ENCODE measurements at places on chromosomes 4 and X.
A peak's percentile ranks its signal among the peaks of the same experiment; 100 is the strongest.

DNA sequence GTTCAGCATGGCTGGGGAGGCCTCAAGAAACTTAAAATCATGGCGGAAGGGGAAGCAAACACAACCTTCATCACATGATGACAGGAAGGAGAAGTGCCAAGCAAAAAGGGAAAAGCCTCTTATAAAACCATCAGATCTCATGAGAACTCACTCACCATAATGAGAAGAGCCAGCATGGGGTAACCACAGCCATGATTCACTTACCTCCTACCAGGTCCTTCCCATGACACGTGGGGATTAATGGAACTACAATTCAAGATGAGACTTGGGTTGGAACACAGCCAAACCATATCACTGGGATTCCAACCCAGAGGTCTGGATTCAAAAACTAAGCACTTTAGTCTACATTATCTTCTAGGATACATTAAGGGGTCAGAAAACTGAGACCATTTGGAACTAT lies 609.6 kb upstream of the SPANXN1 start:
- no peak overlapping the region for H3K4me3 ChIP-seq
- no peaks in the 10 kb centered on the region for H3K36me3 ChIP-seq
- no peak overlapping the region for H3K27ac ChIP-seq
- no peak for DNase-seq
- H3K27me3 ChIP-seq, result no peaks in the 10 kb centered on the region
- no peaks in the 10 kb centered on the region for H3K4me1 ChIP-seq

- no peak for DNase-seq
- H3K27me3 ChIP-seq, result no peaks in the 10 kb centered on the region
- no peak overlapping the region for H3K4me3 ChIP-seq
- H3K27ac ChIP-seq, result no peak overlapping the region
Measured at GRCh38 chr4:24001486-24002329, 111.9 kb upstream of the PPARGC1A start.

DNA sequence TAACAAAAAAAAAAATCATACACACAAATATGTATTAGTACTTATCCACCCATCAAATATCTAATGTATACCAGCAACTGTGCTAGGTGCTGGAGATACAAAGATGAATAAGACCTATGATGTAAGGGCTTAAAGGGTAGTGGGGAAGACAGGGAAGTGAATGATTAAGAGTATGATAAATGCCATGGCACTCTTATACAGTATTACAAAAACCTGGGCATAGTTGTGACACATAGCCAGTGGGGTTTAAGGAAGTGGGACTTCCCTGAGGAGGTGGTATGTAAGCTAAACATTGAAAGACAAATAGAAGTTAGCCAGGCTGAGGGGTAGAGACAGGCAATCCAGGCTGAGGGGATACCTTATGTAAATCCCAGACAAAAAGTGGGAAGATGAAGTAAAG lies 23.5 kb downstream of the CHM start:
- H3K27ac ChIP-seq, result no peak overlapping the region
- H3K4me3 ChIP-seq, result no peak overlapping the region
- H3K27me3 ChIP-seq, result no peaks in the 10 kb centered on the region
- peaks cover 5% of the 10 kb centered on the region for H3K4me1 ChIP-seq
- no peak for DNase-seq

DNA sequence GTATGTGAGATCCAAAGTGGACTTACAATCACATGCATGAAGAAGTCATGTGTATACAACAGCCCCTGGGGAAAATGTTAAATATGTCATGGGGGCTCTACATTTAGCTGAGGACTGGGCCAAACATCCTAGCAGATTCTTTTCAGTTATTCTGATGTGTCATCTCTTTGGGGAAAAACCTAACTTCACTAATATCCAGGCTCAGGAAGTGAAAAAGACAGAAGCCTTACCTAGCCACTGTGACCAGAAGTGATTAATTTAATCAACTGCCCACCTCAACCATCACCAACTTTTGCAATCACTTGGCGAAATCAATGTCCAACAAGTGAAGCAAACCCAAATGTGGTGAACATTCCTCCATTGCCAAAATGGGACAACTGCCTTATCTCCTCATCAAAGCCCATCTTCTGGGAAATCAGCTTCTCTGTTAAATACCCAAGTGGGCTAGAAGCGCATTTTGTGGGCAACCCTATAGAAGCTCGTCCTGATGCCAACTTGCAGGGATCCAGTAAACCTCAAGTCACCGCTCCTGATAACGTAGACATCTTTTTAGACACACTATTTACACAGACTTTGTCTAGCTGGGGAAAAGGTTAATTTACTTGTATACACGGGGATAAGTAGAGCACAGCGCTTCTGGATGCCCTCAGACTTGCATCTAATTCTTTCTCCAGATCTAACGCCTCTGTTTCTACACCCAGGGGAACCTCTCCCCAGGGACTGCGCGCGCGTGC lies 1.4 kb upstream of the HHIP start:
- no peak for DNase-seq
- peaks cover 45% of the 10 kb centered on the region for H3K27me3 ChIP-seq
- H3K4me1 ChIP-seq, result no peaks in the 10 kb centered on the region
- no peaks in the 10 kb centered on the region for H3K36me3 ChIP-seq
- H3K4me3 ChIP-seq, result no peak overlapping the region

DNA sequence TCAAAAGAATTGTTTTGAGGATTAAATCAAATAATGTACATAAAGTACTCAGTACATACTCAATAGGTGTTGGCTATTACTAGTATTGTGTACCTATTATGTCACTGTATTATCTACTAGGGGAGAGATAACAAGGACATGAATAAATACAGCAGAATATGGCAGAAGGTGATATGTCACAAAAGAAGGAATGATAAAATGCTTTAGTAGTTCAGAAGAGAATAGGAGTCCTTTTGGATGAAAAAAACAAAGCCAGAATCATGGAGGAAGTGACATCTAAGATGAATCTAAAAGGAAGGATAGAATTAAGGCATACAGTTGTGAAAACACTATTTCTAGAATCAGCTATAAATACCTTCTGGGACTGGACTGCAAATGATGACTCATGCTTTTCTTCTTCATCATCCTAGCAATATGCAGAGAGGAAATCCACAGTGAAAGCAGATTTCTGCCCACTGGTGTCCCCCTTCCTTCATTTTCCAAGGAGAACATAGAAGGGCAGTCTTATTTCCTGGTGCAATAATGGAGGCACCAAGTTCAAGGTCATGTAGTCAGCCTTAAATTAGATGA lies 98.7 kb downstream of the GLUD2 start:
- no peaks in the 10 kb centered on the region for H3K4me1 ChIP-seq
- H3K27me3 ChIP-seq, result no peaks in the 10 kb centered on the region
- no peak overlapping the region for H3K27ac ChIP-seq
- H3K4me3 ChIP-seq, result no peak overlapping the region

DNA sequence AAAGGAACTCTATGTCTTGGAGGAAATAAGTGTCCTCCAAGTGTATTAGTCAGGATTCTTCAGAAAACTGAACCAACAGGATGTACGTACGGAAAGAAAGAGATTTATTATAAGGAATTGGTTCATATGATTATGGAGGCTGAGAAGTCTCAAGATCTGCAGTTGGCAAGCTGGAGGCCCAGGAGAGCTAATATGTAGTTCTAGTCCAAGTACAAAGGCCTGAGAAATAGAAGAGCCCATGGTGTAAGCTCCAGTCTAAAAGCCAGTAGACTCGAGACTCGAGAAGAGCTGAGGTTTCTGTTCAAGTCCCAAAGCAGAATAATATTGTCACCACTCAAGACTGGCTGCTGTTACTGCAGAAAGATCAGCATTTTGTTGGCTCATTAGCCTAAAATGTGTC lies 65.3 kb upstream of the EFNB1 start:
- H3K4me3 ChIP-seq, result no peak overlapping the region
- no peak overlapping the region for H3K27ac ChIP-seq
- H3K27me3 ChIP-seq, result no peaks in the 10 kb centered on the region
- no peak for DNase-seq
- no peaks in the 10 kb centered on the region for H3K4me1 ChIP-seq

DNA sequence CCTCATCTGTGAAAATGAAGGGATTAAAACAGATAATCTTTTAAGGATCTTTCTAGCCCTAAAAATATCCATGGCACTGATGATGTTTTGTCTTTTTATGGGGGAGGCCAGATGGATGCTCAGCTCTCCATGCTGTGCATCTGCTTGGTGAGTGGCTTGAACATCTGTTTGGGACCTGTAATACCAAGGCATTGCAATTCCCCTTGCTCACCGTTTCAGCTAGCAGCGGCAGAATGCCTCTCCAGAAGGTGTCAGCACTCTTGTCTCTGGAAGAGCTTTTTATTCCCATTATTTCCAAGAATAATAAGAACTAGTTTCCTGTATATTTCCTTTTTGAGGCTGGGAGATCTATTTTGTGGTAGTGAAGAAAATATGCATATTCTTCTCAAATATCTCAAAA lies 151.9 kb upstream of the ANK2 start:
- H3K27ac ChIP-seq, result no peak overlapping the region
- H3K36me3 ChIP-seq, result no peaks in the 10 kb centered on the region
- no peak overlapping the region for H3K4me3 ChIP-seq
- no peaks in the 10 kb centered on the region for H3K27me3 ChIP-seq

DNA sequence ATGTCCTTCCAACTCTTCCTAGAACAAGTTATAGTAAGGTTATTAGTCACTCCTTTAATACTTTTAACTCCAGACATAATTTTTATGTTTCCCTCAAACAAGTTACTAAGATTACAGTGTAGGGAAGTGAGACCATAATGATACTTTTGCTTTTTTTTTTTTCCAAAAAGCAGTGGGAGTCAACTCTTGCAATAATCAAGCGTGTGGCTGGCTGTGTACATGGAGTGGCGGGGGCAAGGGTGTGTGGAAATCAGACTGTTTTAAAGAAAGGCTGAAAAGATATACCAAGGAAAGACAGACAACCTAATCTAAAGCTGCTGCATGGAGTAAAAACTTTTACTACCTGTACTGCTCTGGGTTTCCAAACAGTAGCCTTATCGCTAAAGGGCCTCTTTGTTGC lies 4.1 kb downstream of the NOA1 start:
- peaks cover 18% of the 10 kb centered on the region for H3K4me1 ChIP-seq
- no peak overlapping the region for H3K4me3 ChIP-seq
- H3K36me3 ChIP-seq, result peaks cover 28% of the 10 kb centered on the region
- no peak overlapping the region for H3K27ac ChIP-seq
- no peak for DNase-seq

DNA sequence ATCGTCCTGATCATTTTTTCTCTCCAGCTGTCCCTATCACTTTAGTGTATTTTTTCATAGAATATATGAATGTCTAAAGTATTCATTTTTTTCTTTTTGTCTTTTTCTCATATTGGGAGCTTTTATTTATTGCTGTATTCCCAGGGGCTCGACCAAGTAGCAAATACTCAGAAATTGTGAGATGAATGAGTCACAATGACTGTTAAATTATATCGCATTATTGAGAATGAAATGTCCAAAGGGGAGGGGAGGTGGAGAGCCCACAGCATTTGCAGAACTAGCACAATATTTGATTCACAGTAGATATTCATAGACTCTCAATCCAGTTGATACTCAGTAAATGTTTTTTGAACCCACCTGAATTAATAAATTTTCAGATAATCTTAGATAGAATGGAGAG lies 543.6 kb upstream of the FAM241A start:
- H3K4me3 ChIP-seq, result no peak overlapping the region
- no peaks in the 10 kb centered on the region for H3K36me3 ChIP-seq
- no peaks in the 10 kb centered on the region for H3K27me3 ChIP-seq
- no peaks in the 10 kb centered on the region for H3K4me1 ChIP-seq

DNA sequence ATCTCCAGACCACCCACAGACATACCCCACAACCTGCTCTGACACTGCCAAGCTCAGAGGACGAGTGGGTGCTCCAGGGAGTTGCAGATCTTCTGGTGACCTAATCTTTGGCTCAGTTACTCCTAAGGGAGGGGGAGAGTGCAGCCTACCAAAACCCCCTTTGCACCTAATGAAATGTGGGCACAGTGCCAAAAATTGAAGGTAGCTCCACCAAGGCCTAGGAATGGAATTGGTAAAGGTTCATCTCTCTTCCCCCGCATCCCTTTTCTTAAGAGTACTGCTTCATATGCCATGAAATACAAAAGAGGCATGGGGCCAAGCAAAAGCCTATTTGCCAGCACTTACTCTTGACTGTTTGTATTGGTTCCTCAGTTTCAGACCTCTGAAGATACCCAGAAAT lies 491.0 kb downstream of the NAF1 start:
- no peak for DNase-seq
- no peaks in the 10 kb centered on the region for H3K36me3 ChIP-seq
- no peak overlapping the region for H3K4me3 ChIP-seq
- no peak overlapping the region for H3K27ac ChIP-seq
- no peaks in the 10 kb centered on the region for H3K27me3 ChIP-seq

- DNase-seq, result peak; percentile 82
- no peaks in the 10 kb centered on the region for H3K36me3 ChIP-seq
- H3K27me3 ChIP-seq, result no peaks in the 10 kb centered on the region
Measured at GRCh38 chr4:139665690-139666529, at the start of gene MGST2. Gene MGST2, plus strand, starts transcription at chr4:139665819. Its CDS starts 201 bp downstream, at chr4:139666020.

GRCh38 chr4:94623126-94623911 lies 134.4 kb upstream of the BMPR1B start:
- H3K27ac ChIP-seq, result no peak overlapping the region
- DNase-seq, result no peak
- H3K4me3 ChIP-seq, result no peak overlapping the region
- H3K27me3 ChIP-seq, result no peaks in the 10 kb centered on the region
- H3K4me1 ChIP-seq, result peaks cover 31% of the 10 kb centered on the region
- H3K36me3 ChIP-seq, result no peaks in the 10 kb centered on the region

DNA sequence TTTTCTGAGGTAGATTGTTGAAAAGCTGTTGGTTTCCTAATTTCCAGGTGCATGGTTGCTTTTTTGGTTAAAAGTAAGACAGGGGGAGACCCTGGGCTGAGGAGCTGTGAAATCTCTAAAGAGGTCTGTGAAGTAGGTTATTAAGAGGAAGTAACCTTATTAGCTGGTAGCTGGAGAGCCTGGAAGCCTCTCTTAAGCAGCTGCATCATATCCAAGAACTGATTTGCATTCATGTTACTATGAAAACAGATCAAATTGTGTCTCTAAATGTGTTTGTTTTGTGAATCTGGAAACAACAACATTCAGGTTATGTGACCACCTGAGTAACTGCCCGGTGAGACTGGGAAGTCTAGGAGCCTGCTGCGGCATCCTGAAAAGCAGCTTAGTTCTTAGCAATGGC lies 54.1 kb downstream of the ARHGAP10 start:
- H3K4me1 ChIP-seq, result peaks cover 65% of the 10 kb centered on the region
- peak overlapping the region; percentile 31 for H3K27ac ChIP-seq
- DNase-seq, result no peak
- H3K36me3 ChIP-seq, result no peaks in the 10 kb centered on the region
- no peak overlapping the region for H3K4me3 ChIP-seq

DNA sequence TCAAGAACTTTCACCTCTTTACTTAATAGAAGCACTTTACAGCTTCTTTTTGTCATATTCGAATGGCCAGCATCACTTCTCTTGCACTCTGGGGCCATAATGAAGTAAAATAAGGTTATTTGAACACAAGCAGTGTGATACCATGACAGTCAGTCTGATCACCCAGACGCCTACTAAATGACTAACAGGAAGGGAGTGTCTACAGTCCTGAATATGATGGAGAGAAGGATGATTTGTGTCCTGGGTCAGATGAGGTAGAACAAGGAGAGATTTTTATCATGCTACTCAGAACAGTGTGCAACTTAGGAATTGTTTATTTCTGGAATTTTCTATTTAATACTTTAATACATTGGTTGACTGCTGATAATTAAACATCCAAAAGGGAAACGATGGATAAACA lies 284.2 kb upstream of the F9 start:
- H3K36me3 ChIP-seq, result no peaks in the 10 kb centered on the region
- H3K4me1 ChIP-seq, result no peaks in the 10 kb centered on the region
- DNase-seq, result no peak
- H3K27me3 ChIP-seq, result no peaks in the 10 kb centered on the region
- H3K27ac ChIP-seq, result no peak overlapping the region

- DNase-seq, result peak; percentile 40
- H3K36me3 ChIP-seq, result no peaks in the 10 kb centered on the region
- no peak overlapping the region for H3K4me3 ChIP-seq
- peaks cover 65% of the 10 kb centered on the region for H3K27me3 ChIP-seq
- H3K27ac ChIP-seq, result no peak overlapping the region
Measured at GRCh38 chrX:643241-643595, 12.6 kb downstream of the SHOX start.

Measured in sigmoid colon (tissue), 7 donors.